ENCODE measurements at places on chromosomes 11 and 22. TPM values are rescaled to one million over a fixed set of nuclear protein-coding genes. Genes with fewer than 3 reads are reported as not detected.

RNASEH2C gene
- 38.4 TPM for total RNA-seq

PKNOX2 gene
- not detected for total RNA-seq

DNA sequence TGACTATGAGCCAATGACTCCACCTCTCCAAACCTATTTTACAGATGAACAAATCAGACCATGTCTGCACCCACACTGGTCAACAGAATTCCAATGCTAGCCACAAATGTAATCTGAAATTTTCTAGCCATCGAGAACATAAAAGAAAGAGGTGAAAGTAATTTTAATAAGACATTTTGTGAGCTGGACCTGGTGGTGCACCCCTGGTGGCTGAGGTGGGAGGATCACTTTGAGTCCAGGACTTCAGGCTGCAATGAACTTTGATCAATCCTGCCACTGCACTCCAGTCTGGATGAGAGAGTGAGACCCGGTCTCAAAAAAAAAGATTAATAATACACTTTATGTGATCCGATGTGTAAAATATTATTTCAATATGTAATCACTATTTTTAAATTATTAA, 9.4 kb upstream of the RNF185 start:
- H3K27ac ChIP-seq: no peak overlapping the region
- H3K27me3 ChIP-seq: no peaks in the 10 kb centered on the region
- no peak overlapping the region for H3K4me3 ChIP-seq
- DNase-seq: no peak

CDON gene
- 2.9 TPM for total RNA-seq

GRCh38 chr11:41175304-41175972, 284.0 kb downstream of the LRRC4C start:
- H3K27me3 ChIP-seq: no peaks in the 10 kb centered on the region
- no peak overlapping the region for H3K4me3 ChIP-seq
- DNase-seq: no peak
- H3K36me3 ChIP-seq: no peaks in the 10 kb centered on the region
- H3K27ac ChIP-seq: no peak overlapping the region

DNA sequence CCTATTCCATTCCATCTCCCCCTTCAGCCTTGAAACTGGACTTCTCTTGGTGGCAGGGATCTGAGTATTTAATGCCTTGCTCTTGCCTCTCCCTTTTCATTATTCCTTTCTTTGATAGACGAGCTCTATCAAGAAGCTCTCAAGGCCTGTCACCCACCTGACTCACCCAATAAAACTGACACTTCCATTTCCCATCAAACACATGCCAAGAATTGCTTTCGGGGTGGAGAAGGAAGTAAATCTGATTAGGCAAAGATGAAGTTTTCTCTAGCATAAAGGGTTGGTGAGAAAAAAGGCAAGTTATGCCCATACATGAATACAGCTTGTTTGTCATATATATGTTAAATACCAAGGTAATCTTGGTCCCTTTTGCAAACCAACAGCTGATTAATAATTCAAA, 34.9 kb upstream of the MYEOV start:
- H3K4me1 ChIP-seq: no peaks in the 10 kb centered on the region
- no peak overlapping the region for H3K4me3 ChIP-seq
- DNase-seq: no peak
- no peaks in the 10 kb centered on the region for H3K36me3 ChIP-seq
- H3K27me3 ChIP-seq: no peaks in the 10 kb centered on the region

- DNase-seq: no peak
- no peaks in the 10 kb centered on the region for H3K36me3 ChIP-seq
- no peak overlapping the region for H3K27ac ChIP-seq
- H3K27me3 ChIP-seq: no peaks in the 10 kb centered on the region
Measured at GRCh38 chr11:44097821-44098220, 2.3 kb downstream of the EXT2 start.

GRIK4 gene
- 0.09 TPM for total RNA-seq

DNA sequence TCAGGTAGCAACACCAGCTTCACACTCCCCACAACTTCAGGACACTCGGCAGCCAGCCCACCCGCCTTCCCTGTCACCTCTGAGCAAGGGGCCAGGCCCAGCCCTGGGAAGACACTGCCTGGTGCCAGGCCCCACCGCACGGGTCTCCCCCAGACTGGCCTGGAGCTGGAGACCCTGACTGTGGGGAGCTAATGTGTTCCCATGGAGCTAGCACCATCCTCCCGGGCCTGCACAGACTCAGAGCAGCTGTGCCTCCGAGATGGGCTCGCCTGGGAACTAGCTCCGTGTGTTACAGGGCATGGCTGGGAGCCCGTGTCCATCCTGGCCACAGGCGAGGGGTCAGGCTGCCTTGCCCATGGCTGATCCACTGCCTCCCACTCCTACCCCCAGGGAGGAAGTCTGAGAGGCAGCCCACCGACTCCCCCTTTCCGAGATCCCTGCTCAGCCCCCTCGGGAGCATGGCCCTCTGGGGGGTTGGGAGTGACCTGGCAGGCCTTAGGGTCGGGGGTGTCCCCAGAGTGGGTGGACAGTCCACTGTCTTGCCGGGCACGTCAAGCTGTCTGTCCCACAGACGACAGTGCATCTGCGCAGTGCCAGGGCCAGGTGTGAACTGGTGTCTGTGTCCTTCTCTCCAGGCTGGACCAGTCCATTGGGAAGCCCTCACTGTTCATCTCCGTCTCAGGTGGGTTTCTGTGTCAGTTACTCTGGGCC, 76.7 kb upstream of the KCNQ1OT1 start:
- no peak overlapping the region for H3K4me3 ChIP-seq
- no peaks in the 10 kb centered on the region for H3K27me3 ChIP-seq
- no peak overlapping the region for H3K27ac ChIP-seq
- DNase-seq: no peak

DNA sequence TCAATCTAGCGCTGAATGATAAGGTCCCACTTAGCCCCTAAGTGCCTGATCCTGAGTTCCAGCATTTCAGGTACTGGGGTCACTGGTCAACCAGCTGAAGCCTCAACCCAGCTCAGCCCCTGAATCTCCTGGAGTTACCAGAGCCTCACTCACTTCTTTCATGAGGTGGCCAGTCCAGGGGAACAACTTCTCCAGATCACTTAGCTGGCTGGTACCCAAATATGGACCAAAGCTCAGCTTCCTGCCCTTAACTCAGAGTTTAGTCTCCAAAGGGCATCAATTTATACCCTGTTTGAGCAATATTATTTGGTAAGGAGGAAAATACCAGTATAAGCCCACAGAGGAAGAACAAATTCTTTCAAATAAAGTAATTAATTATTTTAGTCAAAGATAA, 105.6 kb downstream of the SLC1A2 start:
- peaks cover 3% of the 10 kb centered on the region for H3K4me1 ChIP-seq
